ENCODE measurements at places on chromosomes 1 and 21.

GRCh38 chr1:235093696-235094592, 34.7 kb downstream of the TOMM20 start:
- peak; percentile 83 for DNase-seq

GRCh38 chr1:176885751-176886150, 278.8 kb downstream of the ASTN1 start:
- DNase-seq = no peak

GRCh38 chr1:119935373-119935772, 39.1 kb upstream of the ADAM30 start:
- DNase-seq = no peak

- DNase-seq = no peak
Observed at GRCh38 chr1:7401814-7402547, 369.1 kb upstream of the VAMP3 start.

DNA sequence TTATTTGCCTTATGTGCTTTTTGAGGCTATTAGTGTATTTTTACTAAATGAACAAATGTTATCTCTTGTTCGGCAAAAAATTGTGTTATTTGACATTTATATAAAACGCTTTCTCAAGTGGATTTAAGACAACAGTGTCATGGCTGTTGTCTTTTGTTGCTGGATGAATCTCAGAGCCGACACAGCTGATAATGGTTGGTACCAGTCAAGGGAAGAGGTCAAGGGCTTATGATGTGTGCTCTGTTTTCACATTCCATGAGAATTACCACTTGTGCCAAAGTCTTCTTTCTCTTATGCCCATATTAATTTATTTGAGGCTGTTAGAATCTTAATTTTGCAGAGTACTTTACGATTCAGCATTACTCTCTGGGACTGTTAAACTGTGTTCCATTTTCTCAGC, 17.9 kb upstream of the CD101 start:
- no peak for DNase-seq

DNA sequence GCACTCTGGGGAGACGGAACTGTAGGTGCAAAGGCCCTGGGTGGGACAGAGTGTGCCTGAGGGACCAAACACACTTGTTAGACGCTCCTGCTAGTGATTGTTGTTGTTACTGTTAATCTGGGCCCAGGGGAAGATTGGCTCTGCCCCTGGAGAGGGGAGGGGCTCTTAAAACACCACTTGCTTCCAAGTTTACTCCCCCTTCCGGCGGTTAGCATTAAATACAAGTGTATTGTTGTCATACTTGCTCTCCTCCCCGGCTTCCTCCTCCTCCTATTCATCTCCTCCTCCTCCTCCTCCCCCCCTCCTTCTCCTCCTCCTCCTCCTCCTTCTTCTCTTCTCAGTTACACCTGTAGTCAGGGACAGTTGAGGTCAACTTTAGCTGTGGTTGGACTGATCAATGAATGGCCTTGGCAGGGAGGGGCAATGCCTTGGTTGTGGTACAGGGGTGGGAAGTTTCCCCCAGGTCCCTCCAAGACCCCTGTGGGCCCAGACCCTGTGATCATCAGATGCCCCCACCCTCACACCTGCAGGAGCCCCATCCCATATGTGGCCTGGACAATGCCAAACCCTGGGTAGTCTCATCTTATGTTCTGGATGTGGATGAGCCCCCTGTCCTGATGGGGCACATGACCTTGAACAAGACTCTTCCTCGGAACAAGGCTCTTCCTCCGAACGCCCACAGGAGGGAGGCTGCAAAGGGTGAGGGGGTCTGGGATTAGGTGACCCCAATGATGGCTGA, 217.3 kb downstream of the PTPRU start:
- DNase-seq = no peak

DNA sequence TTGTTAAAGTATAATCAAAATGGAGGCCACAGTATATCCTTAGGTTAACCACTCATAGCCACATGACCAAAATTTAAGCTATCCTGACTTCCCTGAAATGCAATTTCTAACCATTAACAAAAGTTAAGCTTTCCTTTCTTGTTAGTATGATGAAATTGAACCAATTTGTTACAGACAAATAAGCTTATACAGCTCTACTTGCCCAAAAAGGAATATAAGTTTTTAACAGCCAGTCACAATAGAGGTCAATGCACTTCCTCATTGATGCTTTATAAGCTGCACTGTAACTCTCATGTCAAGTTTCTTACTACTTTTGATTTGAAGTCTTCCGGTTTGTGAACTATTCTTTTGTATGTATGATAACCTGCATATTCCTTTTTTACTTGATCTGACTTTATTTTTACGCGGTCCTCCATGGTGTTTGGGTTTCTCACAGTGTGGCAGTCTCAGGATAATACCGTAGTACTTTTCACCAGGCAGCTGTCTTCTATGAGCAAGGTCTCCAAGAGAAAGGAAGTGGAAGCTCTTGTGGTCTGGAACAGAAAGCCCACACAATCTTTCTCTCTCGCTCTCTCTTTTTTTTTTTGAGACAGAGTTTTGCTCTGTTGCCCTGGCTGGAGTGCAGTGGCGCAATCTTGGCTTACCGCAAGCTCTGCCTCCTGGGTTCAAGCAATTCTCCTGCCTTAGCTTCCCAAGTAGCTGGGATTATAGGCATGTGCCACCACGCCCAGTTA, 331.6 kb downstream of the SRGAP2C start:
- DNase-seq = peak; percentile 26

- DNase-seq = no peak
Observed at GRCh38 chr1:22283596-22283995, 140.7 kb upstream of the WNT4 start.

GRCh38 chr21:36966821-36967768, 626 bp upstream of the HLCS start:
- peak; percentile 16 for DNase-seq

DNA sequence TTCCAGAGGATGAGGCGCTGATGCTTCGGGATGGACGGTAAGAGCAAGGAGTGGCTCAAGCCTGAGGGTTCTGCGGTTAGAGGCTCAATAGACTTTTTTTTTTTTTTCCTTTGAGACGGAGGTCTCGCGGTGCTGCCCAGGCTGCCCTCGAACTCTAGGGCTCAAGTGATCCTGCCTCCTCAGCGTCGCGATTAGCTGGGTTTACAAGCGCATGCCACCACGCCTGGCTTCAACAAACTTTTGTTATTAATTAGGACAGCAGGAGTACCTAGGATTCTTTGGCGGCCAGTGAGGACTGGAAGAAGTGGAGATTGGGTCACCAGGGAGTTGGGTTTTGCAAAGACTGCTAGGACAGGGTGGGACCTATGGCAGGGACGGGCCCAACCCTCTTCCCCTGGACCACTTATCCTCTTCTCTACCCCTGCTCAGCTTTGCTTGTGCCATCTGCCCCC, 587 bp downstream of the SCNM1 start:
- DNase-seq = no peak

GRCh38 chr1:19307794-19308508, 4.0 kb downstream of the AKR7A2 start:
- DNase-seq = no peak

DNA sequence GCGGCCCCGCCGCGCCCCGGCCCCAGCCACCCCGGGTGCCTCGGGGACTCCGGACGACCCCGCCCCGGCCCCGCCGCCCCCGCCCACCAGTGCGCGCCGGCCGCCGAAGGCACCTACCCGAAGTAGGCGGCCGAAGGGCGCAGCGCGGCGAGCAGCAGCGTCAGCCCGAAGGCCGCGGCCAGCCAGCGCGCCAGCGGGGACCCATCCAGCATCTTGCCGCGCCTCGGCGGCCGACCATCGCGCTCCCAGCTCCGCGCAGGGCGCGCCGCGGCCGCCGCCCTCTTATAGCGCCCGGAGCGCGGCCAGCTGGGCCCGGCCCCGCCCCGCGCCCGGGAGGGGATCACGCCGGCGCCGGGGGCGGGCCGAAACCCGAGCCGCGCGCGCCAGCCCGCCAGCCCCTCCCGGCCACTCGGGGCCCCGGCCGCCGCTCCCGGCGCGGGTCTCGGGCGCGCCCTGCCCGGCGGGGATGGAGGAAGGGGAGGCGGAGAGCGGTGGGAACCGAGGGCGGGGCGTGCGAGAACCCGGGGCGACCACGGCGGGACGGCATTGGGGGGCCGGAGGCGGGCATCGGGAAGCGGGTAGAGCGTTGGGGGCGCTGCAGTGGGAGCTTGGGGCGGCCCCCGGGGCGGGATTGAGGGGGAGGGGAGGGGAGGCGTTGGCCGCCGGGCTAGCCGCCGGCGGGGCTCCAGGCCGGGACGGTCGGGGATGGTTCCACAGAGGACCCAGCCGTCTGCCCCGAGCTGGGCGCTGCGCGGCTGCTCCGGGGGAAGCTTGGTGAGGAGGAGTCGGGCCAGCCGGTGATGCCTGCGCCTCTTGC, at the start of gene WNT9A:
TSS of gene WNT9A (minus strand) at position 257 of the 817 bp plus-strand sequence. CDS start at position 212, 45 bp downstream.
- DNase-seq = no peak

GRCh38 chr1:100234432-100234831, 15.2 kb downstream of the DBT start:
- DNase-seq = no peak

GRCh38 chr1:58780836-58781452, 2.9 kb downstream of the JUN start:
- peak; percentile 47 for DNase-seq

GRCh38 chr1:160797861-160798273, 1.9 kb downstream of the LY9 start:
- DNase-seq = peak; percentile 60

- DNase-seq = no peak
Observed at GRCh38 chr21:22192766-22193165, 1194.6 kb downstream of the NCAM2 start.

DNA sequence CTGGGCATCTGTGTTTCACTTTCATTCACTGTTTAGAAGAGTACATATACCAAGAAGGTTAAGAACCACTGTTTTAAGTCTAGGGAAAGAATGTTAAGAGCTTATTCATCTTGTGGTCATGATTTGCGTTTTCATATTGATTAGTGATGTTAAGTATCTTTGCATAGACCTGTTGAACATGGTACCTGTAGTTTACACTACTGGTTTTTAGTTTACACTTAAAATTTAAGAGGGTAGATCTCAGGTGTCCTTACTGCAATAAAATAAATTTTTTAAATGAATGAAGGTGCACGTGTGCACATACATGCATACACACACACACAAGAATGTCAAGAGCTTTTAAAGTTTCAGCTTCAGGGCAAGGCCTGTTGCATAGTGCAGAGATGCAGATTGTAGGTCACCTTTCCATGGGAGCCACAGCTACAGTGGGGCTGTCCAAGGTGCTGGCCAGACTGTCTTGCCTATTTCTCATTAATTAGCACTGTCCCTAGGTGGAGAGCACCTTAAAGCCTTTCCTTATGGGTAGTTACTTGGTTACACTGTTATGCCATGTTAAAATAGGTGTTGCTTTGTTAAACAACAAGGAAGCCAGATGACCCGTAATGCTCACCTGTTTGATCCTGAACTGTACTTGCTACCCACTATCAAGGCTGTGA, 543.0 kb upstream of the DAB1 start:
- DNase-seq = no peak

- DNase-seq = no peak
Observed at GRCh38 chr1:167614851-167615250, 15.2 kb upstream of the RCSD1 start.

DNA sequence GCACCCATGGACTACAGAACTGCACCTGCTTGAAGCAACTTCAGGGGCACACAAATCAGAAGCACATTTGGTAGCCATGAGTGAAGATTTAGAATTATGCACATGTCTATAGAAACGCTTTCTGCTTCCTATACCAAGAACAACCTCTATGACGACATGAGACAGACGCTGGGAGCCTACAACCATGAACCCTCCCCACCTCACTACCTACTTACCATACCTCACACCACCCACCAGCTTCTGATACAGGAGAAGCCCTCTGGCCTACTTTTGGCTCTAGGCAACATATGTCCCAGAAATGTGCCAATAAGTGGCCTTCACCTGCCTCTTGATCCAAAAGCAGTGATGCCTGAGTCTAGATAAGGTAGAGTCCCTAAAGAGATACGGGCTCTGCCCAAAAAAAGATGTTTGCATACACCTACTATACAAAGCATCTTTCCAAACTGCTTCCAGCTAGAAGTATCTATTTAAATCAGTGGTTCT, 58.5 kb downstream of the SLC45A1 start:
- no peak for DNase-seq

DNA sequence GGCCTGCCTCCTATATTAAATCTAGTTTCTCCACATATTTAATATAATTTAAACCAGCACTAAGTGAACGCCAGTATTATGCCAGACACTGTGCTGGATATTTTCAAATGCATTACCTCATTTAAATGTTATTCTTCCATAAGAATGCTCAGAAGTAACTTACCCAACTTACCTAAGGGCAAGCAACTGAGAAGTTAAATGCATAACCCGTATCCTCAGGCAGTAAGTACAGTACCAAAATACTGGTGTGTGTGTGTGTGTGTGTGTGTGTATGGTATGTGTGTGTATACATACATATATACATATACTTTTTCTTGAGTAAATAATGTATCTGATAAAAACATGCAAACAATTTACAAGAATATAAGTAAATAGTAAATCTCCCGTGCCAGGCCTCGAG, 9.0 kb upstream of the TRIM45 start:
- no peak for DNase-seq

DNA sequence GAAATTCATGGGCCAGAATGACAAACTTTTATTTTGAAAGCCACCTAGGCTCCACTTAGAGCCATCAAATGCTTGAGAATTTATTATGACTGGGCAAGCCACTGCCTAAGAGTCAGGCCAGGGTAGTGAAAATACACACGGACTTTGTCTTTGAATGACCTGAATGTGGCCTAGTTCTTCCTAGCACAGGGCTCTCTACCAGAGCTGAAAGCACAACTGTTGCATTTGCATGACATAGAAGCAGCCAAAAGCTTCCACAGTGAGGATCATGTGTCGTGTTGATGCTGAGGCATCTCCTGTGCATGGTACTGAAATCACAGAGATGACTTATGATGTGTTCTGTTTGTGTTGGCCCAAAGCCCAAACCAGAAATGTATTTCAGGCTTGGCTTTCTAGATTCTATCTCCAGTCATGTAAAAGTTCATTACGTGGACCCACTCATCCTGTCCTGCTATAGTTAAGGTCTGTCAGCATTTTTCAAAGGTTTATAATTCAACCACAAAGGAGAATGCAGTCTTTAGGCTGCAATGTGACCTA, 164.0 kb upstream of the UBE2U start:
- no peak for DNase-seq

- no peak for DNase-seq
Observed at GRCh38 chr1:182589520-182589919, 464 bp upstream of the RNASEL start.

DNA sequence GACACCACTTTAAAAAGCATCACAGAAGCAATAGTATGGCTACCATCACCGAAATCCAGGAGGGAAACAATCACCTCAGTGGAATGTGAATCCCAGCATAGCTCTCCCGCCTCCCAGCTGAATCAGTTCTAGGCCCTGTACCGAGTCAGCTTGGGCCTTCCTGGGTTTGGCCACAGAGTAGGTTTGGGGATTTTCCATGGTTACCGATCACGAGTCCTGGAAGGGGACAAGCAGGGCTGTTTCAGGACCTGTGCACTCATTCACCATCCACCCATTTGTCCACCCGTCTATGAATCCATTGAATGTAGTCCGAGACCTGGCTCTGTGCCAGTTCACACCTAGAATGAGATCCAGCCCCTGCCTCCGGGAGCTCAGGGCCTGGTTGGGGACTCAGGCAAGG, 94.2 kb downstream of the ARHGEF10L start:
- DNase-seq = no peak

DNA sequence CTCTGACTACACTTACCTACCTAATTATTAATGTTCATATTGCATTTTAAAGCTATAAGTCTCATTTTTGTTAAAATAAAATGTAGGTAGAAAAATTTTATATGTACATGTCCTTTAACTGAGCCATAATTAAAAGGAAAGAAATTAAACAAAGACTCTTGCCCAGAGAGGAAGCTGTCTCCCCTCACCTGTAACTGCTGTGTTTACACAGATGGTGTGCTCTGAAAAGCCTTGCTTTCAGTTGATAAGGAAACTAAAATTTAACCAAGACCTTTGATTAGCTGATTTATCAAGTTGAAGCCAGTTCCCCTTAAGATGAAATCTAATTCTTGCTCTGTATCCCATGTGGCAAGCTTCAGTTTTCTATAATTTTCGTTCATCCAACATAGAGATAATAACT, 213.5 kb downstream of the LYPLAL1 start:
- DNase-seq = no peak

Measured in effector memory CD8-positive, alpha-beta T cell (primary cell).